ENCODE measurements at places on chromosomes 5 and 9. TPM values are rescaled to one million over a fixed set of nuclear protein-coding genes. Genes with fewer than 3 reads are reported as not detected.

GRCh38 chr5:62197697-62198096 is 108.3 kb upstream of the KIF2A start:
- no peak overlapping the region for H3K27ac ChIP-seq
- H3K27me3 ChIP-seq: no peaks in the 10 kb centered on the region
- H3K4me3 ChIP-seq: no peak overlapping the region
- no peaks in the 10 kb centered on the region for H3K36me3 ChIP-seq
- H3K4me1 ChIP-seq: no peaks in the 10 kb centered on the region

DNA sequence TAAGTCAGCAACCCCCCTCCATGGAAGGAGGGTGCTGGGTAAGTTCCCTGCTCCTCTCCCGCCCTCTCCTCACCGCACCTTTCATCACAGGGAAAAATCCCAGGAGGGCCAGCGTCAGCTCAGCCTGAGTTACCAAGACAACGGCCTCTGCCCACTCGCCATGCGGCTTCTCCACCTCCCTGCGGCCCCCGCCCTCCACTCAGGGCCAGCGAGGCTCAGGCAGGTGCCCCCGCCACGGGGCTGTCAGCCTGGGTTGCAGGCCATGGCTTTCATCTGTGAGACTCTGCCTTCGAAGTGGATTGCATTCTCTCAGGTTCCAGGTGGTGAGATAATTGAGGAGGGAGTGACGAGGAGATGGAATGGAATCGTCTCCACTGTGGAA is 27.2 kb upstream of the LAMC3 start:
- DNase-seq: no peak
- H3K4me3 ChIP-seq: no peak overlapping the region
- H3K4me1 ChIP-seq: no peaks in the 10 kb centered on the region
- no peak overlapping the region for H3K27ac ChIP-seq
- H3K27me3 ChIP-seq: no peaks in the 10 kb centered on the region

GRCh38 chr5:134735243-134735642 is 3.1 kb upstream of the CAMLG start:
- no peaks in the 10 kb centered on the region for H3K36me3 ChIP-seq
- H3K27ac ChIP-seq: no peak overlapping the region
- peaks cover 6% of the 10 kb centered on the region for H3K4me1 ChIP-seq
- DNase-seq: no peak

GRCh38 chr9:132590318-132591182 is 8.1 kb downstream of the BARHL1 start:
- H3K4me3 ChIP-seq: no peak overlapping the region
- no peaks in the 10 kb centered on the region for H3K36me3 ChIP-seq
- no peaks in the 10 kb centered on the region for H3K4me1 ChIP-seq

DNA sequence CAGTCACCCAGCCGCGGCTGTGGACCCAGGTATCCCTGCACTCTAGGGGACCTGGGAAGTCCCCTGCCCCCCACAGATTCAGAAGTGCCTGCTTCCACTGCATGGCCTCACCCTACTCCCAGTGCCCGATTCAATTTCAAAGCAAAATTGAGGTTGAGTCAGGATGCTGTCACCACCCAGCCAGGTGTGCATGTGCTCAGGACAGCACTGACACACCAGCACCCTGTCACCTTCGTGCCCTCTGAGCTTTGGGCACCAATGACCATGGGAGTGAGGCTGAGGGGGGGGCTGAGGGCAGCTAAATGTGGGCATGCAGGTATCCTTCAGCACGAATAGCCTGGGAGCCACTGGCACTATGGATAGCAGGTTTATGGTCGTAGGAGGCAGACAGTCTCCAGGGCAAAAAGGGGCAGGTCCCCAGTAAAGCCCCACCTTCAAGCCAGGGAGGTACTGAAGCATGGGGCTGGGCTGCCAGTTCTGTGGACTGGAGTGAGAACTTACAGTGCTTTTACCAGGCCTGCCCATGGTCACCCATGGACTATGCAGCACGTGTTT is 1151.6 kb upstream of the CDH6 start:
- no peaks in the 10 kb centered on the region for H3K36me3 ChIP-seq
- H3K4me3 ChIP-seq: no peak overlapping the region
- no peak overlapping the region for H3K27ac ChIP-seq

- no peak for DNase-seq
- H3K27ac ChIP-seq: no peak overlapping the region
- H3K4me3 ChIP-seq: no peak overlapping the region
- no peaks in the 10 kb centered on the region for H3K36me3 ChIP-seq
These were observed 491.1 kb downstream of the ENC1 start for GRCh38 chr5:74149395-74149794.

DNA sequence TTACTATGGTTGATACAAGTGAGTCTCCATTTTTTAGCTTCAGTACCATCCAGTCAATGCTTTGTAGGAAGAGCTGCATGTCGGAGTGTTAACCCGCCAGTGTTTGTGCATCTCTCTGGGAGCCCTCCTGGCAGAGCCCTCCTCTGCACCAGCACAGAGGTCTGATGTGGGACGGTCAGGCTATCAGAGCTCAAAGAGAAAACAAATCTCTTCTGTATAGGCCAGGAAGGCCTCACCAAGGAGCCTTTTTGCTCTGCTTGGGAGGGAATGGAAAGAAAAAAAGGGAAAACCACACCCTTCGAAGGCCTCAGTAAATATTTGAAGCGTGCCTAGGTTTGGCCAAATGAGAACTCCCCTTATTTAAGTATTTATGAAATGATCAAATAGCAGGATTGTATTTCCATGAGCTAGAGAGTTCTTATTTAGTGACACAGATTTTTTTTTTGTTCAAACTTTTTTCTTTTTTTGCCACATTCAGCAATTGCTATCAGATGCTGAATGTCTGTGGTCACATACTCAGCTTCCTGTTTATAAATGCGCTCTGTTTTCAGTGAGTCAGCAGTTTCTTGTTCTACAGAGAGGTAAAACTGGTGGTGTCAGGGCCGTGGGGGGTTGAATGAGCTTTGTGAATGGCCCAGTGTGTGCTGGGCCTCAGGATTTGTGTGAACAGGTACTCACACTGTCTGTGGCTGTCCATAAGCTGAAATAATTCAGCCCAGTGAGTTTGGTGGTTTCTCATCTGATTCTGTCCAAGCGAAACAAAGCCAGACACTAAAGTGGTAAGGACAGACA is 226.6 kb downstream of the SNX18 start:
- peaks cover 4% of the 10 kb centered on the region for H3K4me1 ChIP-seq
- no peak overlapping the region for H3K4me3 ChIP-seq

- no peaks in the 10 kb centered on the region for H3K4me1 ChIP-seq
- H3K4me3 ChIP-seq: no peak overlapping the region
- no peaks in the 10 kb centered on the region for H3K36me3 ChIP-seq
- H3K27ac ChIP-seq: no peak overlapping the region
- H3K27me3 ChIP-seq: no peaks in the 10 kb centered on the region
These were observed 174.8 kb downstream of the GADD45G start for GRCh38 chr9:89779405-89780203.

GRCh38 chr9:20611691-20612287 is 10.5 kb downstream of the MLLT3 start:
- H3K36me3 ChIP-seq: no peaks in the 10 kb centered on the region
- H3K4me3 ChIP-seq: no peak overlapping the region
- no peak for DNase-seq
- H3K4me1 ChIP-seq: no peaks in the 10 kb centered on the region
- H3K27me3 ChIP-seq: no peaks in the 10 kb centered on the region

Gene PCDHB15
- 1.8 TPM for total RNA-seq
